Activated T-cell treated with anti-CD3 and anti-CD28 coated beads, Interleukin-2, amount 50 U/mL, for 72 hours (primary cell): ENCODE measurements at places on chromosomes 3 and 15. TPM values are rescaled to one million over a fixed set of nuclear protein-coding genes. Genes with fewer than 3 reads are reported as not detected.
A peak's percentile ranks its signal among the peaks of the same experiment; 100 is the strongest.

Gene PIAS1
- 48.1 TPM for total RNA-seq

Gene CAMK1
- total RNA-seq, result 38.6 TPM

Gene SPATA12
- not detected for total RNA-seq

Gene ZXDC
- total RNA-seq, result 27.8 TPM

Gene GOLGA8N
- 6.5 TPM for total RNA-seq

Gene NANOGP8
- total RNA-seq, result not detected

GRCh38 chr3:27392950-27393679, 23.9 kb upstream of the NEK10 start:
- H3K27ac ChIP-seq, result peak overlapping the region; percentile 70
- no peaks in the 10 kb centered on the region for H3K27me3 ChIP-seq
- H3K4me3 ChIP-seq, result no peak overlapping the region
- H3K36me3 ChIP-seq, result peaks cover 14% of the 10 kb centered on the region
- DNase-seq, result no peak

DNA sequence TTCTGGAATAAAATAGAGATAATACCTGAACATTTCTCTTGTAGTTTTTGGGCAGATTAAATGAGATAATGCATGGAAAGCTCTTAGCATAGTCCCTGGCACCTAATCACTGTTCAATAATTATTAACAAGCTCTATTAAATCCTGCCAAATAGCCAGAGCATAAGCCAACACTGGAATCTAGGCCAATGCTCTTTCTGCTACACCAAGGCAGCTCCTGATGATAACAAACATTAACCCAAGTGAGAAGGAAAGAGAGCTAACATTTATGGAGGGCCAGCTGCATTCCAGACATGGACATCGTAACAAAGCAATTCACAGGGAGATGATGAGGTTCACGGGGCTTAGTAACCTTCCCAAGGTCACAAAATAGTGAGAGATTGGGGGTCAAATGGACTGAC, 23.3 kb downstream of the LARP6 start:
- H3K4me1 ChIP-seq, result no peaks in the 10 kb centered on the region
- no peaks in the 10 kb centered on the region for H3K27me3 ChIP-seq
- no peak for DNase-seq
- H3K27ac ChIP-seq, result no peak overlapping the region
- H3K36me3 ChIP-seq, result no peaks in the 10 kb centered on the region

DNA sequence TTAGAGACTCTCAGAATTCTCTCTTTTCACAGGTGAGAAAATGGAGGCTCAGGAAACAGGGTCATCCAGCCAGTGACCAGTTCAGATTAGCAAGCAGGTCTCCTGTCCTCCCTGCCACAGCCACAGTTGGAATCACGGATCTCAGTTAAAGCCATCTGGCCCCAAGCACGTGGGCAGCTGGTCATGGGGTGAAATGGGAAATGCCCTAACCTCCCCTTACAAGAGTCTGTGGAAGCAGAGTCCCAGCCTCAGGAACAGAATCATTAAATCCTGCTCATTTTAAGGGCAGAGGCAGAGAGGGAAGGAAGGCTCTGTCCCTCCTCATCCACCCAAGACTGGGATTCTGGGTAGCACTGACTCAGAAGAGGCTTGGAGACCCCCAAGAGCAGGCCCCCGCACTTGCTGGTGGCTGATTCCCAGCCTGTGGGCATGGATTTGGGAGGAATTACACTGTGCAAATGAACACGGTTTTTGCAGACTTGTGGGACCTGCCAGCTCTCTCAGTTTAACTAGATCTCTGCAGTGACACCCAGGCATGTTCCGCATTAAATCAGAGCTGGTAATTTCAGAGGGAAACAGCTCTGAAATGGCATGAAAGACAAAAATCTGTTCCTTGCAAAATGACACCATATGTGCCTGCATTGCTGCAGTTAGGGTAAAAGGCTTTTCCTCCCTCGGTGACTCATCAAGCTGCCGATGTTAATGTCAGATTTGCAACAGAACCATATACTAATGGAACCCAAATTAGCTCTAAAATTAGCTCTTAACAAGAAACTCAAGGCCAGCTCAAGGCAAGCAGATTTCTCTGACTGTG, 89.0 kb downstream of the BDH1 start:
- H3K27me3 ChIP-seq, result peaks cover 48% of the 10 kb centered on the region
- no peak overlapping the region for H3K4me3 ChIP-seq
- no peak for DNase-seq
- H3K4me1 ChIP-seq, result peaks cover 45% of the 10 kb centered on the region

DNA sequence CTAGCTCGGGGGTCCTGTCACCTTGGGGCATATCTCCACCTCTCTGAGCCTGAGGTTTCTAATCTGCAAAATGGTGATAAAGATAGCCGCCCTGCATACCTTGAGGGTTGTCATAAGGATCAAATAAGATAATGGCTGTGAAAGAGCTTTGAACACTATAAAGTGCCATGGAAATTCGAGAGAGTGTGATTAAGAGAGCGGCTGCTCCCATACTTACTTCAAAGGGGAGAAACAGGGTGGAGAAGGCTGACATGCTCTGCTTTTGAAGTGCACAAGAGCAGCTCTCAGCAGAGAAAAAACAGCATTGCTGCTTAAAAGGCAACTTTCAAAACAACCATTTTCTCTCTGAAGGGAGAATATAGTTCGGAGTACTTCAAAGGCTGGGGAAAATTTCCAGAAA, 529.2 kb downstream of the EPHB1 start:
- no peaks in the 10 kb centered on the region for H3K4me1 ChIP-seq
- H3K4me3 ChIP-seq, result no peak overlapping the region
- H3K27ac ChIP-seq, result no peak overlapping the region
- H3K27me3 ChIP-seq, result no peaks in the 10 kb centered on the region
- no peak for DNase-seq
- H3K36me3 ChIP-seq, result no peaks in the 10 kb centered on the region

GRCh38 chr3:133754455-133754854, 8.3 kb downstream of the TF start:
- peaks cover 15% of the 10 kb centered on the region for H3K27me3 ChIP-seq
- DNase-seq, result no peak

DNA sequence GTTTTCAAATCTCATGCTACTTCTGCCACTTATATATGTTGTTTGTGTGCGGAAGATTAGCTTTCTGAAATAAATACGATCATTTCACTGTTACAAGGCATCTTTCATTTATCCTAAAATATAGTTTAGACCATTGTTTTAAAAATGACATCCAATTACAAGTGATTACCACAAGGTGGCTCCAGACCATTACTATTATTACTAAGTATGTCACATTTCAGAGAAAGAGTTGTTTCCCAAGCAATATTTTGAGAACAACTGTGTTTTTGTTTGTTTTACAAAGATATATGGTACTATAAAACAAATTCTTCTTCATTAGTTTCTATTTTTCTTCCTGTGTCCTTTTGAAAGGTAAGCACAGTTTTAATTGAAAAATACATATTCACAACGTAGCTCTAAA, 136.0 kb upstream of the RAP2B start:
- no peaks in the 10 kb centered on the region for H3K4me1 ChIP-seq
- H3K4me3 ChIP-seq, result no peak overlapping the region
- H3K36me3 ChIP-seq, result no peaks in the 10 kb centered on the region
- no peak for DNase-seq

DNA sequence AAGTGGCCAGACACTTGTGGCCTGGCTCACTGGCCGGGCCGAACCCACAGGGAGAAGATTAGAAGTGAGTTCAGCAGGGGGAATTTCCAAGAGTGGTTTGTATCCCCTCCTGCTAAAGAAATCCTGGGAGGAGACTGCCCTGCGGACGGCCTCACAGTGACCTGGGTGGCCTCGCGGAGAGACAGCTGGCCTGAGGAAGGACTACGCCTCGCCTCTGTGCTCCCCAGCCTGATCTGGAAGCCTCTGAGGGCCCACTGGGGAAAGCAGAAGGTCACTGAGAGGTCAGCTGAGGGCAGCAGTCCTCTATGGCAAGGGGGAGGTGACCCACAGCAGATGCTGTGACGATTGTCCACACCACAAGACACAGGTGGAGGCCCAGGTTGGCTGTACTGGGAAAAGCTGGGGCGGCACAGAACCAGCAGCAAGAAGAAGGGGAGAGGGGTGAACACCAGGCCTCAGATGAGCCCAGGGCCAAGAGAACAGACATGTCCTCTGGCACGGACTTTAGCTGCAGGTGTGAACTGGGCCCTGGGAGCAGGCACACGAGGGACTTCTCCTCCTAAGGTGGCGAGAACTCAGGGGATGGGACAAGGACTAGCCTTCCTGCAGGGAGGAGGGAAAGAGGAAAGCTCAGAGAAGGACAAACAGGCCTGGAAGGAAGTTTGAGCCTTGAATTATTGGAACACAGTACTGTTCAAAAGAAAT, 37.2 kb upstream of the DLG1 start:
- H3K4me3 ChIP-seq, result no peak overlapping the region
- no peak overlapping the region for H3K27ac ChIP-seq
- DNase-seq, result no peak

GRCh38 chr3:29898171-29898965, 617.5 kb downstream of the RBMS3 start:
- H3K4me1 ChIP-seq, result no peaks in the 10 kb centered on the region
- no peak overlapping the region for H3K27ac ChIP-seq
- H3K4me3 ChIP-seq, result no peak overlapping the region

DNA sequence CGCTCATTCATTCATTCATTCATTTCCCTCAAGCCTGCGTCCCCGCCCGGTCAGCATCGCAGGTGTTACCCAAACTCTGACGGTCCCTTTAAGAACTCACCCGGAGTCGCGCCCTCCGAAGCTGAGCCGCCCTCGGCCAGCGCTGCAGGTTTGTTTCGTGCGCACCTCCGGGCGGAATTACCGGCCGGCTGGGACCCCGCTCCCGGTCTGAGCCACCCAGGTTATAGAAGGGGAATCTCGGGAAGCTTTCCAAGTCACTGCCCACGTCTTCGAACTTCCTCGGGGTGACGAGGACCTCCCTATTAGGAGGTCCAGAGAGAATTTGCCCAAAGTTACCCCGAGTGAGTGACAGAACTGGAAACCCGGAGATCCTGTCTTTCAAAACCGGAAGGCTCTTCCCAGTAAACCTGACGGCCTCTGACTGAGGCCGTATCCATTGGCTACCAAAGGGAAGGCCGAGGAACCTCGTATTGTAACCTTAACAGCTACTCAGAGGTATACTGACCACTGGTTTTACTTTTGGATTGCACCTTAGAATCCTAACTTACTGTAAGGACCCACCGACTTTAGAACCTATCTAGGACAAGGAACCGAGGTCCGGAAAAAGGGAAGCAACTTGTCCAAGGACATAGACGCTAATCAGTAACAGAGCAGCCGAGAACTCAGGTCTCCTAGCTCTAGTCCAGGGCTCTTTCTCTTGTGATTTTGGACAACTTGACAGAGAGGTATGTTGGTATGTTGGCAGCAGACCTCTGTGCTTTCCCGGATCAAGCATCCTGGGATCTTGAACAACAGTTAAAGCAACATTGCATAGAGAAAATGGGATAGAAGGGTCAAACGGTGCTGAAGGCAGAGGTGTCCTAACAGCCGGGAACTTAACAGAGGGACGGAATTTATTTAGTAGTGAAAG, 788 bp upstream of the DLG1 start:
- peaks cover 13% of the 10 kb centered on the region for H3K36me3 ChIP-seq
- H3K4me1 ChIP-seq, result peaks cover 30% of the 10 kb centered on the region
- no peak overlapping the region for H3K27ac ChIP-seq
- H3K27me3 ChIP-seq, result peaks cover 34% of the 10 kb centered on the region
- peak; percentile 42 for DNase-seq

GRCh38 chr3:141233457-141234161, 2.0 kb downstream of the PXYLP1 start:
- peaks cover 71% of the 10 kb centered on the region for H3K4me1 ChIP-seq
- H3K36me3 ChIP-seq, result no peaks in the 10 kb centered on the region
- H3K4me3 ChIP-seq, result peak overlapping the region; percentile 52
- no peaks in the 10 kb centered on the region for H3K27me3 ChIP-seq
- DNase-seq, result no peak
- no peak overlapping the region for H3K27ac ChIP-seq

DNA sequence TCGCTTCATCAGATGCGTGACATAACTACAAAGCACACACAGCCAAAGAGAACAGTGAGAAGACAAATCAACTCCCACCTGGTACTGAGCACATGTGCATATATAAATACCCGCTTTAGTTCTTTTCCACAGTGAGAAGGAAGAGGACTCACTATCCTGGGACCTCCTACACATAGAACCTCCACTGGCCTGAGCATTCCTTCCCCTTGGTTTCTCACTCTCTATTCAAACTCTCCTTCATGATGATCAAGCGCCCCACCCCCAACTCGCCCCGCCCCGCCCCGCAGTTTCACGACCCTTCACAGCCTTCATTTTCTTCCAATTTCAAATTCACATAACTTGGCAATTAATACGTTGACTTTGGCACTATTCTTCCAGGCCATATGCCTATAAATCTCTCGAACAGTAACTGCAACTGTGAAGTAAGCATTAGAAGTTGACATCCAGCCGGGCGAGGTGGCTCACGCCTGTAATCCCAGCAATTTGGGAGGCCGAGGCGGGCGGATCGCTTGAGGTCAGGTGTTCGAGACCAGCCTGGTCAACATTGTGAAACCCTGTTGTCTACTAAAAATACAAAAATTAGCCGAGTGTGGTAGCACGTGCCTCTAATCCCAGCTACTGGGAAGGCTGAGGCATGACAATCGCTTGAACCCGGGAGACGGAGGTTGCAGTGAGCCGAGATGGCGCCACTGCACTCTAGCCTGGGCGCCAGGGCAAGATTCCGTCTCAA, 1.1 kb downstream of the RPS17 start:
- peaks cover 53% of the 10 kb centered on the region for H3K4me1 ChIP-seq
- no peaks in the 10 kb centered on the region for H3K27me3 ChIP-seq
- peak overlapping the region; percentile 94 for H3K27ac ChIP-seq
- no peak for DNase-seq
- peaks cover 45% of the 10 kb centered on the region for H3K36me3 ChIP-seq
- H3K4me3 ChIP-seq, result peak overlapping the region; percentile 94

DNA sequence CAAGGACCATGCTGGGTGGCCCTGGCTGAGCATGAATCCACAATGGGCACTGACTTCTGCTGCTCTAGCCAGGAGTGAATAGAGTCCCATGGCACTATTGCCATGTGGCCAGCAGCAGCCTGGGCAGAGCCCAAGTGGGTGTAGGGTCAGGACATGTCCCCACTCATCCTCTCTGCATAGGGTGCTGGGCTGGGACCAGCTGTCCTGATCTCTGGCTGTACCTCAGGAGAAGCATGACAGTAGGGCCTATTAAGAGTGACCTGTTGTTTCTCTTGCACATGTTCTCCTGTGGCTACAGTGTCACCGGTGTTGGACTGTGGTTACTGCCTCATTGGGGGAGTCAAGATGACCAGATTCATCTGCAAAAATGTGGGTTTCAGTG, 46.9 kb downstream of the DLEC1 start:
- H3K4me1 ChIP-seq, result no peaks in the 10 kb centered on the region
- no peaks in the 10 kb centered on the region for H3K27me3 ChIP-seq
- H3K4me3 ChIP-seq, result no peak overlapping the region
- peaks cover 5% of the 10 kb centered on the region for H3K36me3 ChIP-seq
- DNase-seq, result no peak
- no peak overlapping the region for H3K27ac ChIP-seq

GRCh38 chr3:66140743-66141372, 79.9 kb upstream of the SLC25A26 start:
- H3K4me3 ChIP-seq, result no peak overlapping the region
- no peaks in the 10 kb centered on the region for H3K36me3 ChIP-seq
- no peak overlapping the region for H3K27ac ChIP-seq
- H3K27me3 ChIP-seq, result peaks cover 8% of the 10 kb centered on the region
- DNase-seq, result no peak

GRCh38 chr3:121759541-121760202, 10.1 kb upstream of the GOLGB1 start:
- H3K27me3 ChIP-seq, result no peaks in the 10 kb centered on the region
- H3K27ac ChIP-seq, result no peak overlapping the region
- no peaks in the 10 kb centered on the region for H3K36me3 ChIP-seq
- H3K4me1 ChIP-seq, result no peaks in the 10 kb centered on the region
